ENCODE measurements at places on chromosomes 11 and 22. TPM values are rescaled to one million over a fixed set of nuclear protein-coding genes. Genes with fewer than 3 reads are reported as not detected.

- DNase-seq, result no peak
Observed at GRCh38 chr11:120430146-120430545, 81.4 kb upstream of the GRIK4 start.

GRCh38 chr11:92790926-92791616 lies 178.4 kb upstream of the MTNR1B start:
- no peak for DNase-seq

Gene ZBTB16
- 85.4 TPM for total RNA-seq

Gene TSGA10IP
- total RNA-seq, result not detected

All from mucosa of gallbladder (tissue), 1 donor.